ENCODE measurements at places on chromosomes 13 and 19. TPM values are rescaled to one million over a fixed set of nuclear protein-coding genes. Genes with fewer than 3 reads are reported as not detected.

- DNase-seq, result peak; percentile 74
Measured at GRCh38 chr13:42048684-42049453, 421 bp downstream of the DGKH start.

GRCh38 chr19:13087295-13087694 is 15.4 kb downstream of the LYL1 start:
- no peak for DNase-seq

GRCh38 chr13:32248801-32249200 is 66.4 kb downstream of the ZAR1L start:
- no peak for DNase-seq

The MCF2L gene
- 83.0 TPM for total RNA-seq

DNA sequence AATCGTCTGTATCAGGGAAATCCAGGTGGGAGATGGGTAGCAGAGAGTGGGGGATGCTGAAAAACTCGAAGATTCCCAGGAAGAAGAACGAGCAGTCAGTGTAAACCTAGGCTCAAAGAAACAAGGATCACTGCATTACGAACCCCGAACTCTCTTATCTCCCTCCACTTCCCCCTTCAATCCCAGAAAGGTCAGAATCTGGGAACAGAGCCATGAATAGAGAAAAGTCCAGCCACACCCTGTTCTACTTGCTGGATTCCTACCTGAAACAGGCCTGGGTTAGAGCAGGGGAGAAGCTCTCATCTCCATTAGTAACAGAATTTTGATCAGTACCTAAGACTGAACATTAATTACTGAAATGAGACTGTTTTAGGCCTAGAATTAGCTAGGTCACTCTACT is 24.4 kb downstream of the EPSTI1 start:
- no peak for DNase-seq

The LCP1 gene
- 0.71 TPM for total RNA-seq

- DNase-seq, result no peak
Measured at GRCh38 chr13:113008851-113009250, 39.8 kb downstream of the MCF2L start.

DNA sequence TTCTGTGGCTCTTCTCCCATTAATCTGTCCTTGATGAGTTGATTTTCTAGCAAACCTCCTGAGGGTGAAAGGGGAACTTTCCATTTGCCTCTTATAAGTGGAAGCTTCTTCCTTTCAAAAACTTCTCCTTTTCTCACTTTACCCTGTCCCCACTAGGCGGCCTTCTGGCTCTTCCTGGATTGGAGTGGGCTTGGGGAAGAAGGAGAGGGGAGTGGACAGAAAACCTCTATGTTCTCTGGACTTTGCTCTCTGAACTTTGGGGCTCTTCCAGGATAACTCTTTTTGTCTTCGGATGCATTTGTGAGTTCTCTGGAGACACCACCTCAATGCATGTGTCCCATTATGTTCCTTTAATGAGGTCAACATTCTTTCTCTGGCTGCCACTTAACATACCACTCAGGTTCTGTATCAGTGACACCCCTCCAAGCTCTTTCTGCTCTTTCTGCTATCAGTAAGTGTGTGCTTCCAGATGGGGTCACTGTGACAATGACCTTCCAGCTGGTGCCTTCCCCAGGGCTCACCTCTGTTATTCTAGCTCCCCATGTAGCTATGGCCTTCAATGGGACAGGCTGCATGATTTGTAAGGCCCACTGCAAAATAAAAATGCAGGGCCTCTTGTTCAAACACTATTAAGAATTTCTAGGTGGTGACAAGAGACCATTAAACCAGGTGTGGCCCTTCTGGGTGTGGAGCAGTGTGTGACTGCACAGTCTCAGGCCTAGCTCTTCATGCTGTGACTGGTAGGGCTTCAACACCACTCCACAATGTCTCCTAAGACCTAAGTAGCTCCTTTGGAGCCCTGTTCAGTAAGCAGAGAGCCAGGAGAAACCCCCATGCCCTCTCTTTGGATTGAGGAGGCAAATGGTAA is 389.2 kb downstream of the EFNB2 start:
- no peak for DNase-seq

The RNF6 gene
- 14.9 TPM for total RNA-seq

DNA sequence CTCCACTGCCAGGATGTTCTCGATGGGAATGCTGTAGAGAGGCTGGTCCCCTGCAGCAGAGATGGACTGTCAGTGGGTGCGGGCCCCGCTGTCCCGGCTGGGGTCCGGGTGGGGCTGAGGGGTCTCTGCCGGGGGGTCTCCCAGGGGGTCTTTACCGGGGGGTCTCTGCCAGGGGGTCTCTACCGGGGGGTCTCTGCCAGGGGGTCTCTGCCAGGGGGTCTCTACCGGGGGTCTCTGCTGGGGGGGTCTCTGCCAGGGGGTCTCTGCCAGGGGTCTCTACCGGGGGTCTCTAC is 25.7 kb upstream of the C13orf46 start:
- DNase-seq, result no peak

The GYS1 gene
- total RNA-seq, result 69.0 TPM

The KCTD15 gene
- 53.4 TPM for total RNA-seq

- DNase-seq, result peak; percentile 21
Measured at GRCh38 chr19:52398081-52398441, 412 bp downstream of the ZNF528 start.

DNA sequence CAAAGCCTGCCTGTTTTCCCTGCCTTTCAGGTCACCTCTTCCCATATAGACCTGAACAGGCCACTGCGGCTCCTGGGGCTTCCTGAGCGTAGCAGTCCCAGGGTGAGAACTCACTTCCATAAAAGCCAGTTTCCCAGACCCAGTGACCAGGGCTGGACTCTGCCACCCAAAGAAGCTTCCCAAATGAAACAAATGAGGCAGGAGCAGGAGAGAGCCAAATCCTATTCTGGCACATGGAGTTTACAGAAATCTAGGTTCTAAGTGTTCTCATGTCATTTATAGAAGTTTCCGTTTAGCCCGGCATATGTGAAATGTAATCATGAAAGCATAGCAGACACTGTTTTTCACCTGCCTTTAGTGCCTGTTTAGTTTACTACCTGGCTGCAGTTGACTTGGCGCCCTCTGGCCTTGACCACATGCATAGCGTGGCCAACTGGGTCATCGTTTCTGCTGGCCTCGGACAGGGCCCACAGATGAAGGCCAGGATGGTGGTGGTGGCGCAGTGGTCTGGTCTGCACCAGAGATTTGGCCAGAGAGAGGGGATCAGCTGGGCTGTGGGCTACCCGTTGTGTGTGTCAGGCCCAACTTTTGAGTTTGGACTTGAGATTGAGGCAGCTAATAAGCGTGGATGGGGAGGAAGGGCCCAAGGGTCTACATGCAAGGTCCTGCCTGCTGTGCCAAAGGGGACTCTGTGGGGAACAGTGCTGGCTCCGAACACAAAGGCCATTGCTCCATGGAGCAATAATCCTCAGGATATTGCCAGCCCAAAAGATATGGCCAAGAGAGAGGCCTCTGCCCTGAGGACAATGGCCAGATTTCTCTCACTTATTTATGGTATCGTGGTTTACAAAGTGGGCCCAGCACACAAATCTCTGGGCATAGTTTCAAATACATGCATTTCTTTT is 43.3 kb downstream of the NFIX start:
- DNase-seq, result no peak

DNA sequence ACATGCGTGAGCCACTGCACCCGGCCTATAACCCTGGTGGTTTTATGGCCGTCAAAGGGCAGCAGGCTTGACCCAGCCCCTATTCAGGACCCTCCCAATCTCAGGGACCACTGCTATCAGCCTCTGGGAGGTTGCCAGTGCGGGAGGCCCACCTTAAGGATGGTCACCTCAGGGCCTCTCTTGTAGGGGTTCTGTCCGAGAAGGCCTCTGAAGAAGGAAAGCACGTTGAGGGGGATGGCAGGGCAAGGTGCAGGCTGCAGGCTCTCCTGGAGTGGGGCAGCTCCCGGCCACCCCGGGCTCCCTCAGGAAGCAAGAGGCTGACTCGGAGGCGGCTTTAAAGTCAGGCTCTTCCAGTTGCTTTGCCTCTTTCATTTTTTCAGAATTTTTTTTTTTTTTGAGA is 6.0 kb upstream of the GRTP1 start:
- no peak for DNase-seq

The GADD45B gene
- 3.8 TPM for total RNA-seq

The CYP4F2 gene
- not detected for total RNA-seq

The PGLYRP2 gene
- not detected for total RNA-seq

- no peak for DNase-seq
Measured at GRCh38 chr19:38429055-38429810, 3.2 kb upstream of the RASGRP4 start.

DNA sequence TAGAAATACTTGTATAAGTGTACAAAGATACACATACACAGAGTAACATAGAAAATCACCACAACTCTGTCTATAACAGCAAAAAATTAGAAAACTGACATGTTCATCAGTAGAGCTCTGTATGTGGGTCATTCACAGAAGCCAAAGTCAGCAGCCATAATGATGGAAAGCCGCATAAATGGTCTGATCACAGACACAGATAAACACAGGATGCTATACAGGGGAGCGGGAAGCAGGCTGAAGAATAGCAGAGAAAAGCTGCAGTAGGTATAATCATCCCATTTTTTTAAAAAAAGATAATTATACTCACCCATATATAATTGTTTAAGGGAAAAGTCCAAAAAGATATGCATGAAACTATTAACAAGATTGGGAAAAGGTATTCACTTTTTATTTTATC is 31.5 kb downstream of the RCBTB1 start:
- DNase-seq, result no peak

- DNase-seq, result no peak
Measured at GRCh38 chr13:73556902-73557301, 498.1 kb downstream of the KLF5 start.

All from glutamatergic neuron (in vitro differentiated cells).